ENCODE measurements at places on chromosomes 11 and 22. TPM values are rescaled to one million over a fixed set of nuclear protein-coding genes. Genes with fewer than 3 reads are reported as not detected.

CRYBB1 gene
- total RNA-seq: 1.0 TPM

LRRC10B gene
- 5.5 TPM for total RNA-seq

OR51B2 gene
- not detected for total RNA-seq

GAB4 gene
- not detected for total RNA-seq

LIF gene
- 10.7 TPM for total RNA-seq

MS4A1 gene
- 0.73 TPM for total RNA-seq

SEPTIN3 gene
- 0.99 TPM for total RNA-seq

OSBP gene
- 39.4 TPM for total RNA-seq

VPS37C gene
- total RNA-seq: 30.8 TPM

DNA sequence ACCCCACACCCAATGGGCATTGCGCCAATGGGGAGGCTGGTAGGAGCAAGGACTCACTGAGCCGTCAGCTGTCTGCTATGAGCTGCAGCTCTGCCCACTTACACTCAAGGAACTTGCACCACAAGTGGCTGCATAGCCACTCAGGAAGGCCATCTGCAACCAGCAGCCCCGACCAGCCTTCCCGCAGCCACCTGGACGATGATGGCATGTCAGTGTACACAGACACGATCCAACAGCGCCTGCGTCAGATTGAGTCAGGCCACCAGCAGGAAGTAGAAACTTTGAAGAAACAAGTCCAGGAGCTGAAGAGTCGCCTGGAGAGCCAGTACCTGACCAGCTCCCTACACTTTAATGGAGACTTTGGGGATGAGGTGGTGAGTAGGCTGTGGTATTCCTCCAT is 59.8 kb upstream of the HORMAD2 start:
- H3K27ac ChIP-seq: no peak overlapping the region
- peaks cover 100% of the 10 kb centered on the region for H3K36me3 ChIP-seq
- no peaks in the 10 kb centered on the region for H3K27me3 ChIP-seq
- H3K4me1 ChIP-seq: no peaks in the 10 kb centered on the region

DNA sequence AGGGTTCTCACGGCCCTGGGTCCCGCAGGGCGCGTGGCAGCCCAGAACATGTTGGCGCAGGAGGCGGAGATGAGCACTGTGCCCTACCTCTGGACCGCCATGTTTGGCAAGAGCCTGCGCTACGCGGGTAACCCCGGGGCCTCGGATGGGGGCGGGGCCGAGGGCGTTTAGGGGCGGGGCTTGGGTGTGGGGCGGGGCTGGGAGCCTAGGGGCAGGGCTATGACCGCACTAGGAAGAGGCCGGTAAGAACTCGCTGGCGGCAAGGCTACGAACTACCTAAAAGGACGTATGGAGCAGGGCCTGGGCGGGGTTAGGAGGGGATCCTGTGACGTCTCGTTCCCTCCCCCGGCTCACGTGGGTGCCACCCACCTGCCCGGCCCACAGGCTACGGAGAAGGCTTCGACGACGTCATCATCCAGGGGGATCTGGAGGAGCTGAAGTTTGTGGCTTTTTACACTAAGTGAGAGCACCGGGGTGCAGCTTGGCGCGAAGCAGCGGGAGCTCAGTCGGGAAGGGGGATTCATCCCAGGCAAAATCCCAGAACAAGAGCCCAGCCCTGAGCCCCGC is 2.8 kb upstream of the LZTR1 start:
- H3K27me3 ChIP-seq: no peaks in the 10 kb centered on the region
- H3K4me3 ChIP-seq: no peak overlapping the region
- no peak overlapping the region for H3K27ac ChIP-seq
- peaks cover 39% of the 10 kb centered on the region for H3K4me1 ChIP-seq
- peak; percentile 89 for DNase-seq

DNA sequence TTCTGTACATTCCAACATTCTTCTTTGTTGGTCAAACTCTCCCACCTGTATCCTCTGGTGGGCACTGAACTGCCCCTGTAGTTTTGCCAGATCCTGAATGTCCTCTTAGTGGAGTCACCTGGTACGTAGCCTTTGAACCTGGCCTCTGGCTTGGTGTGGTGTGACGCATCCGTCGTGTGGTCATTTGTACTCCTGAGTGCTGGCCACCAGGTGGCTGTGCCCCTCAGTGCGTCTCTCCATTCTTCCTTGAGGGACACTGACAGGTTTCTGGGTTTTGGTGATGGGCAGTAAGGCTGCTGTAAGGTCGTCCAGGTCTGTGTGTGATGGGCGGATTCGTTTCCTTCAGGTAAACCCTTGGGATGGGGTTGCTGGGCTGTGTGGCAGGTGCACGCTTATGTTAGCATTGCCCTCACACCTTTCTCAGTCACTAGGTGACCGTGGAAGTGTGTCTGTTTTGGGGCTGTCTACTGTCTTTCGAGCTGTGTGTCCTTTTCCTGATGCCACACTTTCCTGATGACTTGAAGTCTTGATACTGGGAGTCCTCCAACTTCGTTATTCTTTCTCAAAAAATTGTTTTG is 13.6 kb upstream of the RANBP1 start:
- H3K4me3 ChIP-seq: no peak overlapping the region
- peaks cover 98% of the 10 kb centered on the region for H3K36me3 ChIP-seq
- peak; percentile 11 for DNase-seq
- H3K27me3 ChIP-seq: no peaks in the 10 kb centered on the region

- no peaks in the 10 kb centered on the region for H3K36me3 ChIP-seq
- no peak overlapping the region for H3K27ac ChIP-seq
- no peak for DNase-seq
Observed at GRCh38 chr22:35581023-35581413, 36.1 kb downstream of the MB start.

GRCh38 chr11:1303973-1304372 is 5.5 kb downstream of the TOLLIP start:
- DNase-seq: peak; percentile 66
- peak overlapping the region; percentile 57 for H3K27ac ChIP-seq
- peaks cover 39% of the 10 kb centered on the region for H3K4me1 ChIP-seq
- H3K36me3 ChIP-seq: no peaks in the 10 kb centered on the region

DNA sequence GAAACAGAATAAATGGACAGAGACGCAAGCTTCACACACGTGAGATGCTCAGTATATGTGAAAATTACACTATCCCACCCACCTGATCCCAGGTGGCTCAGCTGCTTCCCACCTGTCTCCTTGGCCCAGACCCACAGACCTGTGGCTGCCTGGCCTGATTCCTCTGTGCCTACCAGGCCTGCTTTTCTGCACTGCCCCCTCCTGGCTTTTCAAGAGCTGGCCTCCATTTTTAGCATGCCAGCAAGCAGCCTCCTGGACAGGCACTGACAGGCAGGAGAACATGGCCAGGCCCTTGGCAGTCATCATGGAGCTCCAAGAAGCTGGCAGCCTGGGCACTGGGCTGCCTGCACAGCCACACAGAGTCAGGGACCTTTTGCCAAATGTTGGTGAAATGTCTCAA is 79.5 kb upstream of the HMGXB4 start:
- H3K27ac ChIP-seq: no peak overlapping the region
- DNase-seq: no peak
- H3K27me3 ChIP-seq: peaks cover 21% of the 10 kb centered on the region
- no peak overlapping the region for H3K4me3 ChIP-seq

GRCh38 chr11:95088946-95089619 is 563 bp upstream of the ENDOD1 start:
- H3K4me1 ChIP-seq: peaks cover 8% of the 10 kb centered on the region
- no peak for DNase-seq
- peak overlapping the region; percentile 88 for H3K27ac ChIP-seq
- H3K36me3 ChIP-seq: no peaks in the 10 kb centered on the region

GRCh38 chr22:36409911-36410756 is 22.4 kb upstream of the MYH9 start:
- peak; percentile 95 for DNase-seq
- peak overlapping the region; percentile 35 for H3K4me3 ChIP-seq
- H3K27ac ChIP-seq: peak overlapping the region; percentile 78
- peaks cover 5% of the 10 kb centered on the region for H3K4me1 ChIP-seq
- no peaks in the 10 kb centered on the region for H3K27me3 ChIP-seq
- no peaks in the 10 kb centered on the region for H3K36me3 ChIP-seq

DNA sequence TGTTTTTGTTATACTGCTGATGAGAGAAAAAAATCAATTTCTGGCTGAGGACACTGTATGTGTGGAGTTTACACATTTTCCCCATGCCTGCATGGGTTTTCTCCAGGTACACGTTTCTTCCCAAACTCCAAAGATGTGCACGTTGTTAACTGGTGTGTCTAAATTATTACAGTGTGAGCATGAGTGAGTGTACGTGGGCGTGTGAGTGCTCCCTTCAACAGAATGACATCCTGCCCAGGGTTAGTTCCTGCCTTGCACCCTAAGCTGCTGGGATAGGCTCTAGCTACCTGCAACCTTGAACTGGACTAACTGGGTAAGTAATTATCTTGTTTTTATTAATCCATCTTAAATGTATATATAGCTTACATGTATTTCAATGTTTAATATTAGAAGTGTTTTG is 5.5 kb downstream of the NPAT start:
- no peaks in the 10 kb centered on the region for H3K36me3 ChIP-seq
- no peaks in the 10 kb centered on the region for H3K4me1 ChIP-seq
- no peak overlapping the region for H3K27ac ChIP-seq
- H3K4me3 ChIP-seq: no peak overlapping the region
- no peaks in the 10 kb centered on the region for H3K27me3 ChIP-seq

GRCh38 chr22:38965614-38966379 is 8.4 kb downstream of the APOBEC3A start:
- no peaks in the 10 kb centered on the region for H3K4me1 ChIP-seq
- H3K27ac ChIP-seq: no peak overlapping the region
- H3K4me3 ChIP-seq: no peak overlapping the region
- H3K27me3 ChIP-seq: no peaks in the 10 kb centered on the region
- no peak for DNase-seq

DNA sequence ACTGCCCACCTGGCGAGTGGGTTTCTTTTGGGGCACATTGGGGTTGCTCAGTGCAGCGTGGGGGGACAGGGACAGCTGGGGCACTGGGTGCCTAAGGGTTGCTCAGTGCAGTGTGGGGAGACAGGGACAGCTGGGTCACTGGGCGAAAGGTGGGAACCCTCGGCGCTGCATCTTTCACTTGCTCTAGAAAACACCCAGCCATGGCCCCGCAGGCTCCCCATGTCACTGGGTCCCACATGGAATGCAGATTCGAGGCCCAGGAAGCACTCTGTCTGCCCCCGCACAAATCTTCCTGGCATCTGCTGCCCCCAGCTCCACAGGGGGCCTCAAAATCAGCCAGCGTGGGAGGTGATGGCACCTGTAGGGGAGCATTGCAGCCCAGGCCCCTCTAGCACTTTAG is 229.3 kb downstream of the BRD1 start:
- H3K27me3 ChIP-seq: no peaks in the 10 kb centered on the region
- no peaks in the 10 kb centered on the region for H3K36me3 ChIP-seq
- H3K27ac ChIP-seq: no peak overlapping the region
- H3K4me1 ChIP-seq: no peaks in the 10 kb centered on the region
- peak; percentile 26 for DNase-seq

- no peaks in the 10 kb centered on the region for H3K4me1 ChIP-seq
- no peak overlapping the region for H3K4me3 ChIP-seq
- H3K36me3 ChIP-seq: no peaks in the 10 kb centered on the region
- no peaks in the 10 kb centered on the region for H3K27me3 ChIP-seq
Observed at GRCh38 chr11:71185411-71185810, 67.0 kb downstream of the SHANK2 start.

GRCh38 chr22:39627208-39627607 is 56.7 kb downstream of the CACNA1I start:
- no peaks in the 10 kb centered on the region for H3K36me3 ChIP-seq
- no peak overlapping the region for H3K27ac ChIP-seq
- H3K27me3 ChIP-seq: no peaks in the 10 kb centered on the region
- no peaks in the 10 kb centered on the region for H3K4me1 ChIP-seq
